ENCODE measurements at places on chromosomes 6 and 20.

- peak; percentile 83 for DNase-seq
Observed at GRCh38 chr6:111872401-111873177, 663 bp downstream of the FYN start.

DNA sequence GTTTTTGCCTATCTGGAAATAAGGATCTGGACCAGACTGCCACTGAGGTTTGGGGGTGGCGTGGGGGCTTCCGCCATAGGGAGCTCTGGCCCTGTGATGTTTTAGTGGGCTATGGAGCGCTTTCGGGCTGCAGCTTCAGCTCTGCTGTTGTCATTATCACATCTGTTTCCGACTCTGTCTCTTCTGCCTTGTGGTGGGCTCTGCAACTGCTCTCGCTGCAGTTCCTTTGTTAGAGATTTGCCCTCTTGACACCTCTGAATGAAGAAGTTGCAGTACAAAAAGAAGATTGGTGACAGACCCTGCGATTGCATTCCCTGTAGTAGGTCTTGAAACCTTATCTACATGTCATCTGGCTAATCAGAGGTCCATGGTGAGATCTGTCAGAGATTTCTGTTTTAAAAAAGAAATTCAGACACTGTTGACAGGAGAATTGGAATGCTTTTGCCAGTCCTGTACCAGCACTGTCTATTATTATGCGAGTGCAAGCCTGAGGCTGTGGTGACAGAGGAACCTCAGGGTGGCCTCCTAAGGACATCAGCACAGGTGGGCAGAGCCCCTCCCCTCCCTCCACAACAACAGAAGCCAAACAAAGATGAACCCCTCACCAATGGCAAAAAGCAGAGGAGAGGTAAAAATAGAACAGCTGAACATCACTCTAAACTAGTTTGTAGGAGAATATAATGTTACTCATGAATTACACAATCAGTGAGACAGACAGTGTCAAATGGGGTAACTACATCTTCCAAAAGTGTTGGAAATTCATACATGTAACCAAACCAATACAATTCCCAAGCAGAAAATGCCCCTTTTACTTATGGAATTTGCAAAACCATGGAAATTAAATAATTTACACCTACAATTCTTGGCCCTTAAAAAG lies 63.5 kb upstream of the DEFB112 start:
- no peak for DNase-seq

DNA sequence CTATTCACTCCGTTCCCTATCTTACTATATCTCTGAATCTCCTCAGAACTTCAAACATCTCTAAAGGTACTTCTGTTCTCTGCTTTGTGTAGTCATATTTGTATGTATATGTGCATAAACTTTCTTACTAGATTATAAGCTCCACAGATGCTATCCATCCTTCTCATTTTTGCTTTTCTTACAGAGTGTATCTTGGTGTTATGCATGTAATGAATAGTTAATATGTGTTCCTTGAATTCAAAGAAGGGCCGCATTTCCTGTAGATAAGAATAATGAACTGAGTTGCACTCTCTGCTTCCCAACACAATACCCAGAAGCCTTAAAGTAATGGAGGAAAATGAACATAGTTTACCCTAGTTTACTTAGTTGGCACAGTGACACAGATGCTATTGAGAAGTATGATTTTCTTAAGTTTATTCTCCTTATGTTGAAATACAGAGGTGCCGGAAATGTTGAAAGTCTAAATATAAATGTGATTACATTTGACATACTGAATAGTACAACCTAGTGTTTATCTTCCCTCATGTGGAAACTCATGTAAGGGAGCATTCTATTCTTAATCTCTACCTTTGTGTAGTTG lies 6.0 kb downstream of the NUS1 start:
- DNase-seq, result no peak

- no peak for DNase-seq
Observed at GRCh38 chr20:61750093-61750492, 315.6 kb downstream of the TAF4 start.

DNA sequence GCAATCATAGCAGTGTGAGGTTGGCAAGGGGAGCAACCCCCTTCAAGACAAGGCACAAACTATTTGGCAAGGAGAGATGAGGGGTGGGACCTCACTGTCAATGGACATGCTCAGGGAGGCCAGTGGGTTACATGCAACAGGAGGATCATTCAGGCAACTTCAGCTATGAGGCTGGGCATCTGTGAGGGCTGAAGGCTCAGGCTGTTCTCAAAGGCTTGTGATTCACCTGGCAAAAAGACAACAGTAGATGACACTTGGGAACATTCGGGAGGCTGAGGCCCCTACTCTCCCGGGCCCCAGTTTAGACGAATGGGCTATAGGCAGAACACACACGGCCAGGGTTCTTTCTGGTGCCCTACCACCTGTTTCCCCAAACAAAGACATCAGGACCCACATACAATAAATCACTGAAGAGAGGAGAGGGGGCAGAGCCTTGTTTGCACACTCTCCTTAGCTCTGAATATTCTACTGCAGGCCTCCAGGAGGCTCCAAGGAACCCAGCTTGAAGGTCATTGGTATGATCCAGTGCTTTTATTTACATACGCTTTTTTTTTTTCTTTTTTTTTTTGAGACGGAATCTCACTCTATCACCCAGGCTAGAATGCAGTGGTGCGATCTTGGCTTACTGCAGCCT lies 7.9 kb downstream of the TUBB start:
- no peak for DNase-seq

Measured in stimulated activated effector memory CD8-positive, alpha-beta T cell treated with anti-CD3 and anti-CD28 coated beads, Interleukin-12 subunit alpha, Interleukin-12 subunit beta, amount 100 ng/mL, for 72 hours (primary cell).